DMS 273 treated with DMSO at 0.1 percent for 48 hours (cell line): ENCODE measurements at places on chromosomes 1 and 21.

- DNase-seq, result no peak
Measured at GRCh38 chr21:42550817-42551216, 37.2 kb downstream of the SLC37A1 start.

GRCh38 chr1:15262706-15263105 lies 15.7 kb downstream of the FHAD1 start:
- DNase-seq, result no peak

- no peak for DNase-seq
Measured at GRCh38 chr1:33089457-33089856, 8.5 kb downstream of the AZIN2 start.

GRCh38 chr1:30280572-30280971 lies 442.8 kb downstream of the MATN1 start:
- no peak for DNase-seq

GRCh38 chr1:228007801-228008341 lies 1.1 kb downstream of the WNT3A start:
- no peak for DNase-seq
